Kidney epithelial cell (primary cell): ENCODE measurements at places on chromosomes 3 and 15.

DNA sequence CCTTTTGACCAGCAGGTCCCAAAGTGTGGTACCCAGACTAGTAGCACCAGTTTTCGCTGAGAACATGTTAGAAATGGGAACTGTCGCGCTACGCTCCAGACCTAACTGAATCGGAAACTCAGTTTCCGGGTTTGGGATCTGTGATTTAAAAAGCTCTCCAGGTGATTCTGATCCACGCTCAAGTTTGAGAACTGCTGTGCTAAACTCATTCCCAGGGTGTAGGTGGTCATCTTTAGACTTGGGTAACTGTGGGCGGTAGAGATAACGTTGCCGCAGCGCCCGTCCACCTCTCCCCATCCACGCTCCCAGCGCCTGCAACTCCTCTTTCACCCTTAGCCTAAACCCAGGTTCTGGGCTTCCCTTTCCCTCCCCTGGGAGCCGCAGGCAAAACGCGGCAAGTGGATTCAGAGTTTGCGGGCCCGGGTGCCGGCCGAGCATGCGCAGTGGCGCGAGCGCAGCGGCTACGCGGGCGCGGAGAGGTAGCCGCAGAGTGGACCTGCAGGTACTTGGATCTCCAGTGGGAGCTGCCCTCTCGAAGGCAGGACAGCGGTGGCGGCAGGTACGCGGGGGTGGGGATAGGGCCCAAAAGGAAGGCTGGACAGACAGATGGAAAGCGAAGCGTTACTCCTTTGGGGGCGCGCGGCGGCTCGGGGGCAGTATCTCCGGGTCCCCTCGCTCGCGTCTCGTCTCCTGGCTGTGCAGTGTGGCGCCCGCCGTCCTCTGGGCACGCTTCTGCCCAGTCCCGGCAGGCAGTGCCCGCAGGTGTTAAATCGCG lies at the start of gene PLS1:
TSS of gene PLS1 (plus strand) at position 443 of the 775 bp plus-strand sequence. CDS start 67,845 bp downstream, outside the sequence.
- DNase-seq, result no peak

DNA sequence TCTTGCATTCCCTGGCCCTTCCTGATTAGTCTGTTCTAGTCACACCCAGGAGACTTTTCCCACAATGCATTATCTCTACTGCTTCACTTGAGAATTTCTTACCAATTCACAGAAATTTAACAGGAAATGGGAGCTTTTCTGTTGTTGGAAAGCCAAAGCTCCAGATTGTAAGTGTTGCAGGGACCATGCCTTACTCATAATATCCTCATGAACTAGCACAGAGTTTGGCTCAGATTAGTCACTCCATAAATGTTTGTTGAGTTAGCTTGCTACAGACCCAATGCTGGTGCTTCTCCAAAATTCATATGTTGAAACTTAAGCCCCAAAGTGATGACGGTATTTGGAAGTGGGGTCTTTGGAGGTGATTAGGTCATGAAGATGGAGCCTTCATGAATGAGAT lies 232.6 kb downstream of the GAP43 start:
- DNase-seq, result no peak

- DNase-seq, result no peak
Measured at GRCh38 chr3:172179680-172180399, 140.5 kb downstream of the FNDC3B start.

DNA sequence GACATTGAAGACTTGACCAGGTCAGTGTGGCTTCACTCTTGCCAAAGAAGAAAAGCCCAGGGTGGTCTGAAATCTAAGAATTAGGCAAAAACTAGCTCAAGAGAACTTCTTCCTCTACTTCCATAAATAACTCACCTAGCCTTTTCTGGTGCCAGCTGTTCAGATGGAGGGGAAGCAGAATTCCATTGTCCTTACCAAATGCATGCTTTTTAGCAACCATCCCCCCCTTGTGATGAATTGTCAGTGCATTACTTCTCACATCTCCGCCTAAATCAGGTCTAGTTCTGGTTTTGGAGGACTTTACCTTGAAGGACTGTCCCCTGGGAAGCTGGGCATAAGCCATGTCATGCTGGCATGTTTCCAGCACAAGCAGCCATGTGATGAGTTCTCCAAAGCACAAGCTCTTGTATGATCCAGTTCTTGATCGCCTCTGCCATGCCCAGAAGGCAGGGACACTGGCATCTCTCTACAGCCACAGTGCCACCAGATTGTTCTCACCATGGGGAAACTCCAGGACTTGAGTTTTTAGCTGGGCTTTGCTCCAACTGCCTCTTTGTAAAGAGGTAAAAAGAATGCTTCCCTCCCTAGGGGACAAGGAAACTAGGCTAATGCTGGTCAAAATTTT lies 96.4 kb upstream of the IL12A start:
- DNase-seq, result no peak

DNA sequence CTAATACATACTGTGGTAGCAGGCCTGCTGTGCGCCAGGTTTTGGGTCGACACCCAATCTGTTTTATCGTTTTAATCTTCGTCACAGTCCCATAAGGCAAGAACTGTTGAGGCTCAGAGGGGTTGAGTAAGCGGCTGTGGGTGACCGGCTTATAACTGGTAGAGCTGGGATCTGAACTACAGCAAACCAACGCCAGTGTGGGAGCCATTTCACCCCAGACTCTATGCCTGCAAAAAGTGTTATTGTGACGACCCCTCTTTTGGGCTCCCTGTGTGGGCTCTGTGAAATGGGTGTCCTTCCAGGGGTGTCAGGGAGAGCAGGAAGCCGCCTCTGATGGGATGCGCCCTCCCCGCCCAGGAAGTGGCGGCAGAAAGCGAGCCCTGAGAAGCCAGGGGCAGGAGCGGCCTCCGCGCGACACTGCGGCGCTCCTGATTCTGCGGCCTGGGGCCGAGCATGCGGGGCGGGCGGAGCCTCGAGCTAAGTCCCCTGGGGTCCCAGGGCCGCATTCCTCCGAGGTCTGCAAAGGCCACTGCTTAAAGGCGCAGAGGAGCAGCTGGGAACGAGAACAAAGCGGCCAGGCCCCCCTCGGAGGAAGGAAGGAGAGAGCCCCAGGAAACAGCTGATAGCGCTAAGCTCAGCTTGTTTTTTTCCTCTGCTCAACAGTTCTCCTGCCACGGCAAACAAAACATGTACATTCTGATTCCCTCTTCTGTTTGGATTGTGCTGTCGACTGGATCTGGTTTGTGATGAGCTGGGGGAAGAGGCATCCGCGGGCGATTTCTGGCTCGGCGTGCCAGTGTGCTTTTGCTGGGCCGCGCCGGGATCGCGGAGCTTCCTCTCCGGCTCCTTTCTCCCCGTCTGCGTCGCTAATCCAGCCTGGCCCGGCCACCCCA lies 33.9 kb downstream of the GRK7 start:
- no peak for DNase-seq

DNA sequence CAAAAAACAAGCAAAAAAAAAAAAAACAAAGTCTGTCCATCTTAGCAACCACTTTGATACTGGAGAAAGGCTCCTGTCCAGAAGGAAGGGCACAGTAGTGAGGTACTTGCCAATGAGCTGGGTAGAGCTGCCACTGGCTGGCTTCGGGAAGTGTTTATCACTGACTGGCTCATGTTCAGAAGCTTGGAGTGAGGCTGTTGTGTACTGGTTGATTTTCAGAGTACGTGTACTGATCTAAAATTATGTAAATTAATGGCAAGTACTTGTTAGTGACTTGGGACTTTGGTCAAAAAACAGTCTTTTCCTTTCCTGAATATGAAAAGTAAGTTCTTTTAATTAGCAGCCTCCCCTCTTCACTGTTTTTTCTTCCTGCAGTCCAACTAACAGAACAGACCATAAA lies 979 bp upstream of the ZNF621 start:
- DNase-seq, result no peak

GRCh38 chr3:136898954-136899353 lies 36.9 kb downstream of the NCK1 start:
- no peak for DNase-seq

GRCh38 chr15:31516874-31517273 lies 190.2 kb downstream of the KLF13 start:
- no peak for DNase-seq

DNA sequence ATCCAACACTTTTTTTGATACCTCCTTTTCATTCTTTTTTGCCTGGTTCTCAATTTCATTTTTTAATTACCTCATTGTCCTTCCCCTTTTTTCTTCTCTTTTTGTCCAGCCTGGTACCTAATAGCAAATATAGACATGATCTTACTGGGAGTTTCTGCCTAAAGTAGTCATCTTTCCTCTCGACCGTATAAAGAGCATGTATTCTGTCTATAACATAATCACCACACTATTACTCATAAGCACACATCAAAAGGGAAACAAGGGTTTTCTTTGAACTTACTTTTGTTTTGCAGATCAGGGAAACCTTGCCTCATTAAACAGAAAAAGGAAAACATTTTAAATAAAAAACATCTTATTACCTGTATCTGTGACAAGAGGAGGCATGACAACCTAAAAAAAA lies 33.0 kb downstream of the FAM98B start:
- DNase-seq, result no peak

- DNase-seq, result no peak
Measured at GRCh38 chr3:18223571-18223970, 201.6 kb downstream of the SATB1 start.

- no peak for DNase-seq
Measured at GRCh38 chr3:13135811-13136321, 62.6 kb upstream of the IQSEC1 start.

DNA sequence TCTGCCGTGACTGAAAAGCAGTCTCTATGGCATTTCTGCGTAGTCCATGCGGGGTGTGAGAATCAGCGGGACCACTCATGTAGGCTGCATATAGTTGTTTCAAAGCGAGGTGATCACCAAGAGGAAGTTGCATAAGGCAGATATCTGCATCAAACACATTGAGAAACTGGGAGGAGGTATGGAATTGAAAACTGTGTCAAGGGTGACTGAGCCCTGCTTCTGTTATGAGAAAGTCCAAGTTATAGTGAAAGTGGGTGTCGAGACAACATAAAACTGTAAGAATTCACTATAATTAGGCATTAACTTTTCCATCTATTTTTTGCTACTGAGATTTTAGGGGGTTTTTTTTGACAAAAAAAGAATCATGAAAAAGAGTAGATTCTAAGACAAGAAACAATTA lies 109.3 kb downstream of the ZIC1 start:
- DNase-seq, result no peak

DNA sequence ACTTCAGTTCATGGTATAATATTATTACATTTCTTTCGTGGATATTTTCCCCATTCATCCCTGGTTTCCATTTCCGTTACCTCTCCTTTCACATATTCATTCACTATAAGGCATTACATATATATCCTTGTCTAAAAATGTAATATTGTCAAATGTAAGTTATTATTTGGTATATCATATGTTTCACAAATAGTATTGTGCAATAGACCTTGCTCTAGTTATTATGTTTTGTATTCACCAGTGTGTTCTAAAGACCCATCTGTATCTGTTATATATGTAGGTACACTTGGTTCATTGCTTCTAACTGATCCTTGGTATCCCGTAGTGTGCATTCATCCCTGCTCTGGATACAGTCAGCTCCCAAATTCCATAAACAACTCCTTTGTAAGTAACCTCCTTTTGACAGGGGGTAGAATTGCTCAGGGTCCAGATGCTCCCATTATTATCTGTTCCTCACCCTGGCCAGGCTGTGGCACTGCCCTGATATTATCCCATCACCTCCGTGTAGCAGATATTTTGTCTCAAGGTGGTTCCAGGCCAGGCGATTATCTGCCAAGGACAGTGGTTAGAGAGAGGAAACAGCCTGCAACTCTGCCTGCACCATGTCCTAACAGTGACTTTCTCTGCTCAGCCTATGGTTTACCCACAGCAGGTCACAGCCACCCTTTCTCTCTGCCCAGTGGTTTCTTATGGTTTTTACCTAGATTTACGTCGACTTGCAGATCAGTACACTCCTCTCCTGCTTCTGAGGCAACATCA lies 29.2 kb downstream of the PAQR9 start:
- DNase-seq, result no peak

GRCh38 chr3:32616267-32616962 lies 45.8 kb upstream of the DYNC1LI1 start:
- no peak for DNase-seq

GRCh38 chr3:134001251-134001650 lies 28.5 kb downstream of the SLCO2A1 start:
- DNase-seq, result no peak

- no peak for DNase-seq
Measured at GRCh38 chr15:50476143-50476542, 51.9 kb downstream of the USP8 start.

DNA sequence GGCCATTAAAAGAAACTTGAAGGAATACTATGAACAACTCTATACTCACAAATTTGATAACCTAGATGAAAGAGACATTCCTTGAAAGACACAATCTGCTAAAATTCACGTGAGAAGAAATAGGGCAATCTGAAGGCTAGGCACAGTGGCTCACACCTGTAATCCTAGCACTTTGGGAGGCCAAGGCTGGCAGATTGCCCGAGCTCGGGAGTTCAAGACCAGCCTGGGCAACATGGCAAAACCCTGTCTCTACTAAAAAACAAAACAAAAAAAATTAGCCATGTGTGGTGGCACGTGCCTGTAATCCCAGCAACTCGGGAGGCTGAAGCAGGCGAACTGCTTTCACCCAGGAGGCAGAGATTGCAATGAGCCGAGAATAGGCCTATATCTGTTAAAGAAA lies 104.8 kb downstream of the HES1 start:
- no peak for DNase-seq

- no peak for DNase-seq
Measured at GRCh38 chr3:171416061-171416460, 44.1 kb downstream of the TNIK start.

- no peak for DNase-seq
Measured at GRCh38 chr15:31276596-31277298, 49.9 kb upstream of the KLF13 start.

DNA sequence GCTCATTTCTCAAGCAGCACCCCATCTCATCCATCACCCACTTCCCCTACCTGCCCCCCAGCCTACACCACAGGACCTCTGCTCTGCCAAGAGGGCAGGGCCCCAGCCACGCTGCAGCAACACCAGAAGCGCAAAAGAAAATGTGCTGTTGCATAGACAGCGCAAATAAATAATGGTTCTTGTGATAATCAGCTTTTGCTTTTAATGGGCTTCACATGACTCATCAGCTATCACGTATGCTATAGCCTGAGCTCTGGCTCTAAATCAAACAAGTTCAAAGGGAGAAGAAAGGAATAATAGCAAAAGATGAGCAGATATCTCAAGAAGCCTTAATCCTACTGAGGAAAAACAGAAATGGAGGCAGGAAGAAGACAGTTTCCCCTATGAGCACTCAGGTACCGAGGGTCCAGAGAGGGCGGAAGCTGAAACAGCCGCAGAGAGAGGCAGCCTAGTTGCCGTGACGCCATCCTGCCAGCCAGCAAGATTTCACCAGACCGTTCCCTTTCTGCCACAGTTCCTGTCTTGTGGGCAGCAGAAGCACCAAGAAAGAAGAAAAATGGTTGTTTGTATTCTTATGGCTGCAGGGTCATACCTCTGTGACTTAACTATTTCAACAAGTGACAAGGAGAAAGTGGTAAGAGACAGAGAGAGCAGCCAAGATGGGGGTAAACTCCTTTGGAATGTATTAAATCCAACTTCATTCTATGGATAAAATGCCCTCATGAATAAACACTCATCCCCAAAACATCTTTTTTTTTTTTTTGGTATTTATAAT lies 22.0 kb downstream of the RAB27A start:
- no peak for DNase-seq

DNA sequence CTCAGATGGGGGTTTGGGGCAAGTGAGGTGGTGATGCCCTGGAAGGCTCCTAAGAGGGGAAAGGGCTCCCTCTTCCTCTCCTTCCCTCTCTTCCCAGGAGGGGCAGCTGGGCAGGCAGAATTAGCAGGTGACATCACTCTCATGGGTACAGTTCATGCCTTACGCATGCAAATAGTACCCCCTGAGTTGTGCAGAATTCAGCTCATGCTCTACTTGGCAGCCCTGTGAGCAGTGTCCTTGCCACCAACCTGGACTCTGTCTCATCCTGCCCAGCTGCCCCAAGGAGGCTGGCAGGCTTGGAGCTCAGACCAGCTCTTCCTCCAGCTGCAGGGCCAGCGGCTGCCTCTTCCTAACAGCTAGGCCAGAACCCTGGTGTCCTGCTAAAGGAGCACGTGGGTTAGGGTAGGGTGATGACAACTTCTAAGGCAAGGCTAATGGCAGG lies 3.3 kb downstream of the CHAC1 start:
- no peak for DNase-seq
